Activated CD8-positive, alpha-beta memory T cell treated with anti-CD3 and anti-CD28 coated beads for 48 hours (primary cell): ENCODE measurements at places on chromosomes 4 and X.

- no peak for DNase-seq
These were observed 411.3 kb upstream of the EMCN start for GRCh38 chr4:100929135-100929534.

GRCh38 chr4:159148441-159148840 is 45.6 kb downstream of the RAPGEF2 start:
- DNase-seq, result no peak

DNA sequence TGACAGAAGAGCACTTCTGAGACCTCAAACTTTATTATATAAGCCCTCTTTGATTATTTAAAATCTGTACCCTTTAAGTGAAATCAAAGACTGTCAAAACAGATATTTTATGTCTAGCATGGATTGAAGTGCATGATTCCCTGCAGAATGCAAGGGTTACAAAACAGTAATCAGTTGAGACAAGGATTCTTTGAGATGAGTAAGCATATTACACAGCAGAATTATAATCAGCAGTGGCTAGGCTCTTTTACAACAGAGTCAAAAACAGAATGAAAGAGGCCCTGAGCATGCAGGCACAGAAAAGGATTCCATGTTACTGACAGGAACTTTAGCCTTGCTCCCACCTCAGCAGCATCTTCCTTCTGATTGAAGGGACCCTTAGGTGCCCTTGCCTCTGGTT is 487.9 kb upstream of the GALNT7 start:
- DNase-seq, result no peak

GRCh38 chr4:89837993-89838390 is 1.0 kb upstream of the SNCA start:
- DNase-seq, result no peak

GRCh38 chr4:182286035-182286434 is 42.8 kb downstream of the TENM3 start:
- no peak for DNase-seq

GRCh38 chr4:15470128-15470475 is 420 bp downstream of the CC2D2A start:
- DNase-seq, result no peak

DNA sequence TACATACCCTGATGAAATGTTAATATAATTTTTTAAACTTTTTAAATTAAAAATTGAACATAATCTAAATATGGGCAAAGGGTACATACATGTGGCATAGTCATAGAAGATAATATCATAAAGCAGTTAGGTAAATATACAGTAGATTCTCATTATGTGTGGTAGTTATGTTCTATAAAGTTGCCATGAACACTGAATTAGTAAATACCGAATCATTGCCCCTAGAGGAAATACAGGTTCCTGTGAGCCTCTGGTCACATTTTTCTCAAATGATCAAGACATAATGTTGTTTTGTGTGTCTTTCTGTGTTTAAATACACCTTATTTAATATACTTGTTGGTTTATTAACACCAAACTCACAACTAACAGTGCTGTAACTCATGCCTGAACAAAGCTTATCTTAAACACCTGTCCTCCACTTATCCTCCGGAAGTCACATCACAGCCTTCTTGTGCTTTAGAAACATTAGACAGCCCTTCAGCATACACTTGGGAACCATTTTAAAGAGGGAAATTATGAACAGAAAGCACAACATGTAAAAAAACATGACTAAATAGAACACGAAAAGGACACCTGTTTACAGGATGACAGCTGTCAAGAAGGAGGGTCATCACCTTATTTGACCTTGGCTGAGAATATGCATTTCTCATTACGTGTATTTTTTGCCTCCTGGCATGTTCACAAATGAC is 169.4 kb upstream of the NAP1L5 start:
- no peak for DNase-seq
